ENCODE measurements at places on chromosomes 13 and 19.

DNA sequence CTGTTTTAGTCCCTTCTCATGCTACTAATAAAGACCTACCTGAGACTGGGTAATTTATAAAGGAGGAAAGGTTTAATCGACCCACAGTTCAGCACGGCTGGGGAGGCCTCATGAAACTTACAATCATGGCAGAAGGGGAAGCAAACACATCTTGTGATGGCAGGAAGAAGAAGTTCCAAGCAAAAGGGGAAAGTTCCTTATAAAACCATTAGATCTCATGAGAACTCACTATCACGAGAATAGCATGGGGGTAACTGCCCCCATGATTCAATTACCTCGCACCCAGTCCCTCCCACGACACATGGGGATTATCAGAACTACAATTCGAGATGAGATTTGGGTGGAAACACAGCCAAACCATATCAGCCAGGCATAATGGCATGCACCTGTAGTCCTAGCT lies 13.0 kb upstream of the STRN4 start:
- no peak for DNase-seq

DNA sequence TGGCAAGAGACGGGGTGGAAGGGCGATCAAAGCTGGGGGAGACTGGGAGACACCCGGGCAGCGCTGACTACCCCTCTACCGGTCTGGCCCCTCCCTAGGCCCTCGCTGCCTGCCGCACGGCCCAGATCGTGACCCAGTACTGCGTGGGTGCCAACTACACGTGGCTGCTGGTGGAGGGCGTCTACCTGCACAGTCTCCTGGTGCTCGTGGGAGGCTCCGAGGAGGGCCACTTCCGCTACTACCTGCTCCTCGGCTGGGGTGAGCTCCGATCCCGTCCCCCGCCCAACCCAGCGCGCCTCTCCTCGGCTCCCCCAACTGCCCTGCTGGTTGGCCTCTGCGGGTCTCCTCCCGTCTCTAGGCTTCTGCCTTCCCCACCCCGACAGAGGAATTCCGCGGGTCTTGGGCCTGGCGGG lies 8.8 kb downstream of the GIPR start:
- DNase-seq = peak; percentile 41

DNA sequence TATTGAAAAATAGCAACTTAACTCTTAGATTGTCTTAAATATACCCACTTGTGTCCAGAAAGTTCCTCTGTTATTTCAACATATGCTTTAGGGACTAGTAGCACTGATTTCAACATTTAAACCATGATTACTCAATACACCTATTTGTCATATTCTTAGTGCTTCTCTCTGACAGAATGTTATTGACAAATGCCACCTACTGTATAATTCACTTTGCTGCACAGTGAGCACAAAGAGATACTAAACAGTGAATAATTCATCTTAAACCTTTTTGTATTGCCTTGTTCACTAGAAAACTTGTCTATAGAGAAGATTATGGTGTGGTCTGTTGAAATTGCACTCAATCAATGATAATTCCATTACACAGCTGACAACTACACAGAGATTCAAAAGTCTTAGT lies 692.6 kb downstream of the PCDH17 start:
- DNase-seq = no peak

DNA sequence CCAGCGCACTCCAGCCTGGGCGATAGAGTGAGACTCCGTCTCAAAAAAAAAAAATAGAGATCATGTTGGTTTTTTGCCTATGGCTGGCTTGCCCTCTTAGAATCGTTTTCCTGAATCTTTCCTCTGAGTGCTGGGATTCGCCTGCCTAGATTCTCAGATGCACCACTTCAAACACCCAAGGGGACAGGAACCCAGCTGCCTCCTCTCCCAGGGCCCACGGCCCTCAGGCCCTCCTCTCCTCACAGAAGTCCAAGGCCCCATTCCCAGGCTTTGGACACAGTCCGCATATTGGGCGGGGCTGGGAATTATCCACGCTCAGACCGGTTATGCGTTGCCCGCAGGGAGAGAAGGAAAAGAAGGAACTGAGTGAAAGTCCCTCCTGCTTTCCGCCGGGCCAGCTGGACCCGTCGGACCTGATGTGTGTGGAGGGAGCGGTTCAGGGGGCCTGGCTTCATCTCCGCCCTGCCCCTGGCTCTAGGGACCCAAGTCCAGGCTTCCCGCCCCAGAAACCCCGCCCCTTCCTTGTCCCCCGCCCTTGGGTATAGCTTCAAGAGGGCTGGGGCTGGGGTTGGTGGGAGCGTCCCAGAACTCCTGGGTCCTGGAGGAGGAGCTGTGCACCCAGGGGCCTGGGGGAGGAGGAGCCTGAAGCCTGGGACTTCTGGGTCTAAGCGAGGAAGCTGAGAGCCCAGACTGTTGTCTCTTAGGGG lies 5.8 kb downstream of the PPFIA3 start:
- no peak for DNase-seq

GRCh38 chr13:27617881-27618321 lies 2.4 kb downstream of the LNX2 start:
- no peak for DNase-seq

DNA sequence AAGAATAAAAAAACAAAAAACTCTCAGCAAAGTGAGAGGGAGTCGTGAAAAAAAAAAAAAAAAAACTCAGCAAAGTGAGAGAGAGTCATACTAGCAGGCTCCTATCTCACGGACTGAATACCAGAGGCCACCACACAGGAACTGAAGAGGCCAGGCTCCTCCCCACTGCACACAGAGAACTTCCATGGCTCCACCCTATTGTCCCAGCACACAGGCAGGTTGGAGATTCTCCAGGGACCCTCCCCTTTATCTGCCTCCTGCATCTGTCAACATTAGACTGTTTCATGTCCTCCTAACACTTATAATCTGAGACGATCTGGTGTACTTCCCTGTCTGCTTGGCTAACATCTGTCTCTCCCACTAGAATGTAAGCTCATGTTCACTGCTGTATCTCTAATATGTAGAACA lies 37.0 kb upstream of the FARP1 start:
- DNase-seq = no peak

DNA sequence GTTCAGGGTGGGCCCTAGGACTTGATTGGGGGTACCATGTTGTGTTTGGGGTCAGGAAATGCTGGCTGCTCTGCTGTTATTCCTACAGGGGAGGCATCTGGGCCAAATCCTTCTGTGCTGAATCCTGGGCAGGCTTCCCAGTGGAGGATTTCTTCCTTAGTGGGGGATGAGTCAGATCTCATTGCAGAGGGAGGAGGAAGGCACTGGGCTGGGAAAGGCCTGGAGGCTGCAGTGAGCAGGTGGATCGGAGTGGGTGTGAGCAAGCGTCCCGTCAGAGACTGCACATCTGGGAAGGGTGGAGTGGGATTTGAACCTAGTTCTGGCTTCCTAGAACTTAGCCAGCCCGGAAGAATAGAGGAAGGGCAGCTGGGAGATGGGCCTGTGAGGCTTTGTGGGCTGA lies 11.5 kb downstream of the CCDC124 start:
- DNase-seq = no peak

DNA sequence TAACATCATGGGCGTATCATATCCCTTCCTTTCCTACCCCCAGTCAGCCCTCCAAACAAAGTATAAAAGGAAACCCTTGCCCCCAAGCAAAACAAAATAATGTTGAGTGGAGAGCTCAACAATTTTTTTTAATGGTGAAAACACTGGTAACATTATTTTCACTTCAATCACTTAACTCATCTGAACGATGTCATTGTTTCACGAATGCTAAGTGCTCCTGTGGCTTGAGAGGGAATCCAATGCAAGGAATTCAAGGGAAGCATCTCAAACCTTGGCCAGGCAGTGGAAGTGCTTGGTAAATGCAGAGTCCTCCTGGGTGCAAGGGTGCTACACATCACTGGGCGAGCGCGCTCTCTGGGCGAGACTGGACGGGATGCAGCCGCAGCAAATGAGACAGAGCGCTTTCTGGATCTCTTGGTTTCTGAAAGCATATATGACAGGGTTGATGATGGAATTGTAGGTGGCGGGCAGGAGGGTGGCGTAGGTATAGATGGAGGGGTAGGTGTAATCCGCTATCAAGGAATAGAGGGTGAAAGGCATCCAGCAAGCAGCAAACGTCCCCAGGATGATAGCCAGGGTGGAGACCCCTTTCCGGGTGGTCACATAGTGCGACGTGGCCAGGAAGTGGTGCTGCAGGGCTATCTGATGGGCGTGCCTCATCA lies 2.0 kb downstream of the GPR12 start:
- no peak for DNase-seq

DNA sequence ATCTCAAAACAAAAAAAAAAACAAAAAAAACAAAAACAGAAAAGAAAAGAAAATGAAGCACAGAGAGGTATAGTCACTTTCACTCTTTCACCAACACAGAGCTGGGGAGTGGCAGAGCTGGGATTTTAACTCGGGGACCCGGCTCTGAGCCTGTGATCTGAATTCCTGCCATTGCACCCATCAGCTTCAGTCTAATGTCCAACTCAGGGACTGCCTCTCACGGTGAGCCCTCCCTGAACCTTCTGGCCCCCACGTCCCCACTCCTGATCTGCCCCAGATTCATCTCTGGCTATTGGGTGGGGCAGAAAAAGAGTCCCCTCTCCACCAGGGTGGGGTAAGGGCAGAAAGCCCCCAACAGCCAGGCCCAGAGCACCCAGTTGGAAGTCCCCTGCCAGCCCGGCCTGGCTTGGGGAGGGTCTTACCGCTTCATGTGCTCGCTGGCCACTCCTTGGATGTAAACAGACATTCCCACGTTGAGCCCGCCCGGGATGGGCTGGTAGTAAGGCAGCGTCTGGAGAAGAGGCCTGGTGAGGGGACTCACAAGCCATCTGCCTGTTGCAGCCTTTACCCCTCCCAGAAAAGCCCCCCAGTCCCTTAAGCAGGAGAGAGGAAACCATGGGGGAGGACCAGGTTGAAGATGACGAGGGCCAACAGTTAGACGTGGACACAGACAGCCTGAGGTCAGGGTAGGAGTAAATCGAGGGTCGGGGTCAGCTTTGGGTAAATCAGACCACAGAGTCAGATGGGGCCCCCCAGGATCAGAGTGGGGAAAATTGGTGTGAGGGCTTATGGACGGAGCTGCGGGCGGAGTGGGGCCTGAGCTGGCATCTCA lies 520 bp downstream of the LGALS4 start:
- no peak for DNase-seq

DNA sequence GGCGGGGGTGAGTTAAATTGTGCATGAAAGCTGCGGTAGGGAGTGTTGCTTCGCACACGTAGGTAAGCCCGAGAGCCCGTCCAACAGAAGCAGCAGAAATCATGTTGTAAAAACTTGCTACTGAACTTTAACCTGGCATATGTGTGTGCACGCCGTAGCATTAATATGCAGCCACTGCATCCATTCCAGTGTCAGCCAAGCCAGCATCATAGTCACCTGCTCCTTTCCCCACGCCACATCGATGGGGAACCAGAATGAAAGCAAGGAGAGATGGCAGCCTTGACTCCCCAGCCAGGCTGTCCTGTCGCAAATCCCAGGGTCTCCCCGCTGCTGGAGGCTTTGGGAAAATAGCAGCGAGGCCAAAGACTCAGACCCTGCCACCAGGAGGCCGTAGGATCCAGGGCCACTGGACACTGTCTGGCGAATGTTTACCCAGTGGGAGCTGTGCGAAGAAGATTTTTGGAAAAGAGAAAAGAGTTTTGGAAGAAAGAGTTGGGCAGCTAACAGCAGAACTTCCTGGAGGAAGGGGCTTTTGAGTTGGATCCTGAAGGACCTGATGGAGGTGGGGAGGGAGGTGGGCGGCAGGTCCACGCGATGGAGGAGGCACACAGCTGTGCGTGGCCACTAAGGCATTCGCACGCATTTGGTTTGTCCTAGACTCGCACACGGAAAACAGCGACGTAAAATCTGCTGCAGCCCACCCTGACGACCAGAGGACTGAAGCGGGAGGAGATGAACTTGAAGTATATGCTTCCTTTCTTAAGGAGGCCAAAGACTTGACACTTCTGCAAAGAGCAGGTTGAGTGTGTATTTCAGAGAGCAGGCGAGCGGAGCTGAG lies 48.7 kb upstream of the RANBP3 start:
- DNase-seq = no peak

DNA sequence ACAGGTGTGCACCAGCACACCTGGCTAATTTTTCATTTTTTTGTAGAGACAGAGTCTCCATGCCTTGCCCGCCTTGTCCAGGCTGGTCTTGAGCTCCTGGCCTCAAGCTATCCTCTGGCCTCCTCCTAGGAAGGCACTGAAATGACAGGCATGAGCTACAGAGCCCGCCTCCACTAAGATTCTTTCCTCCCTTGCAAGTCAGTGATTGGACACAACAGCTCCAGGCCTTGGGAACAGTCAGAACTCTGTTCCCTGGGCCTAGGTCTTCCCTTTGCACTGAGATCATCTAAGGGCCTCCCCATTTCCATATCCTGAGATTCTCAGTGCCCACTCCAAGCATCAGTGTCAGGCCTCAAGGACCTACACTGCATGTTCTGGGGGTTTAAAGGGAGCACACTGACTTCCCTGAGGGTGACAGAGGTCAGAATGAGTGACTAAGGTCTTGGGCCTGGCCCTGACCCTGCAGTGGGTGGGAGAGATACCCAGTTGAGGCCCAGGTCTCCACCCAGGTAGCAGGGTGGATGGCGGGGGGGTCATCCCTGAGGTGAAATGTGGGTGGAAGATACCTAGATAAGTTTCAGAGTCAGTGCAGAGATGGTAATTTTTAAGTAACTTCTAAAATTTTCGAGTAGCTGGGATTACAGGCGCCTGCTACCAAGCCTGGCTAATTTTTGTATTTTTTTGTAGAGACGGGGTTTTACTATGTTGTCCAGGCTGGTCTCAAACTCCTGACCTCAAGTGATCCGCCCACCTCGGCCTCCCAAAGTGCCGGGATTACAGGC lies 17.3 kb upstream of the ERCC1 start:
- no peak for DNase-seq

GRCh38 chr19:4914736-4915501 lies 5.6 kb downstream of the UHRF1 start:
- DNase-seq = peak; percentile 78

GRCh38 chr13:31848621-31849020 lies 109.3 kb downstream of the RXFP2 start:
- no peak for DNase-seq

DNA sequence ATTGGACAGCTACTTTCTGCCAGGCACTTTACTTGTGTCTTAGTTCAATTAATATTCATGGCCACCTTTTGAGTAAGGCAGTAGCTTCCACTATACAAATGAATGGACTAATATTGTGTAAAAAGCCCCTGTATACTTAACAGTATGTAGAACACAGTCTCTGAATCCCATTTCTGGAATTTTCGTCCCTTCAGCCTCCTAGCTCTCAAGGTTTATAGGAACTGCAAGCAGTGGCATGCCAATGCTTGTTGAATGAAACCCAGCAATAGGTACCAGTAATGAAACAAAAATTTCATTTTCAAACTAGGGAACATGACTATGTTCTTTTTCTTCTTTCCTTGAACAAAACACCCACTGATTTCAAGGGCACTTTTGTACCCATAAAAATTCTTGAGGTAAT lies 361.6 kb downstream of the TDRD3 start:
- no peak for DNase-seq

- no peak for DNase-seq
These were observed 581.5 kb upstream of the KLF12 start for GRCh38 chr13:74715718-74716117.

GRCh38 chr19:56972291-56972841 lies 131.8 kb upstream of the PEG3 start:
- DNase-seq = no peak

GRCh38 chr19:54729416-54730188 lies 5.4 kb downstream of the KIR3DL3 start:
- DNase-seq = no peak

GRCh38 chr13:31588893-31589292 lies 150.4 kb upstream of the RXFP2 start:
- no peak for DNase-seq

All from activated gamma-delta T cell treated with Interleukin-2 at 50 U/mL for 16 hours (primary cell).